Hepatocyte (in vitro differentiated cells): ENCODE measurements at places on chromosomes 3 and 15. TPM values are rescaled to one million over a fixed set of nuclear protein-coding genes. Genes with fewer than 3 reads are reported as not detected.

Gene FAM227B
- 4.5 and 6.1 TPM in 2 replicates for total RNA-seq

DNA sequence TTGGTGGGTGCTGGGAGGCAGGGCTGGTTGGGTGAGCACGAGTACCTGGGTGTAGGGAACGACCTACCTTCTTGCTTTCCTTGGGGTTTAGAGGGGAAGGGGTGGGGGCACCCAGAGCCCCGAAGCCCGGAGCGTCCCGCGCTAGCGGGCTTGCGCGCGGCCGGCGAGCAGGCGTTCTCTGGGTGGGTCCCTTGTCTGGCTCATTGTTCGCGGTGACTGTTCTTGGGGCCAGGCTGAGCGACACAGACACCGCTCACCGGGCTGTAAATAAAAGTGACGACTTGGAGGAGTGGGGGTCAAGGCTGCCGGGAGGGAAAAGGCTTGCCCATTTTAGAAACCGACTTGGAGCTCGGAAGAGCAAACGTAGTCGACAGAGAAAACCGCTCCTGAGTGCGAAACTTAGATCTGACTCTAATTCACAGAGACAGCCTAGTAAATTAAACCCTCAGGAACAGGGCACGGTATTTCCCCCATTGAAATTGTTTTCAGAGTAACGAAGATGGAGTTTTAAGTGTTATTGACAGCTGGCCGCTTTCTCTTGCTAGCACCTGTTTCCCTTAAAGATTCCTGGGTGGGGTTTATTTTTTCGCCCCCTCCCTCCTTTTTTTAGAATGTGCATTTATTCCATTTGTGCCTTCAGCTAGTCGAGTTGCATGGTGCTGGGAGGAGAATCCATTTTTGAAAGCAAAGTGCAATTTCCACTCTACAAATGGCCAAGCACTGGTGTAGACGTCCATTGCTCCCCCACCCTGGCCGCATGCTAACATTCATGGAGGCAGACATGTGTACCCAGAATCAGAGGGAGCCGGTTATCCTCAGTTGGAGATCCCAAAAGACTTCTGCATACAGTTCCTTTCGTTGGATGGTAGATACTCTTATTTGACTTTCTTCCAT, 532.1 kb upstream of the SEMA6D start:
- no peak overlapping the region for H3K27ac ChIP-seq
- H3K4me3 ChIP-seq: peak overlapping the region; percentile 65
- peaks cover 35% of the 10 kb centered on the region for H3K27me3 ChIP-seq
- H3K4me1 ChIP-seq: no peaks in the 10 kb centered on the region

DNA sequence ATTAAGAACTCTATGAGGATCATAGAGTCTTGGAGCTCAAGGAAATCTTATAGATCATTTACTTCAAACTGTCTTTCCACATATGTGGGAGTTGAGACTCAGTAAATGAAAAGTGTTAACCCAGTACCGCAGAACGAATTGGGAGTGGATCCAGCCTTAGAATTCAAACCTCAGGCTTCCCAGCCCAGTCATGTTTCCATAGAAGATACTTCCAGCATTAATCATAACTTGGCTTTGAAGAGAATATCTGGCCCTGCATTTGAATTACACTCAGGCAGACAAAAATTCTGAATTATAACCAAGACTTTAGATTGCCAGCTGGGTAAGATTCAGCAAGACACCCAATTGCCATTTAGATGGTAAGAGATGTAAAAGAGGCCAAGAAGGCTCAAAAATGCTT, 972.0 kb downstream of the TUSC7 start:
- no peaks in the 10 kb centered on the region for H3K4me1 ChIP-seq
- no peak overlapping the region for H3K4me3 ChIP-seq
- no peak for DNase-seq
- H3K27me3 ChIP-seq: no peaks in the 10 kb centered on the region
- no peaks in the 10 kb centered on the region for H3K36me3 ChIP-seq
- H3K27ac ChIP-seq: no peak overlapping the region

GRCh38 chr3:127755305-127755681, 67.0 kb downstream of the MGLL start:
- no peak overlapping the region for H3K27ac ChIP-seq
- H3K4me3 ChIP-seq: no peak overlapping the region
- no peaks in the 10 kb centered on the region for H3K36me3 ChIP-seq
- no peaks in the 10 kb centered on the region for H3K4me1 ChIP-seq
- no peak for DNase-seq

- no peaks in the 10 kb centered on the region for H3K36me3 ChIP-seq
- no peak overlapping the region for H3K4me3 ChIP-seq
- no peaks in the 10 kb centered on the region for H3K4me1 ChIP-seq
- DNase-seq: no peak
- no peaks in the 10 kb centered on the region for H3K27me3 ChIP-seq
These were observed 79.3 kb downstream of the ATG7 start for GRCh38 chr3:11351451-11351850.

DNA sequence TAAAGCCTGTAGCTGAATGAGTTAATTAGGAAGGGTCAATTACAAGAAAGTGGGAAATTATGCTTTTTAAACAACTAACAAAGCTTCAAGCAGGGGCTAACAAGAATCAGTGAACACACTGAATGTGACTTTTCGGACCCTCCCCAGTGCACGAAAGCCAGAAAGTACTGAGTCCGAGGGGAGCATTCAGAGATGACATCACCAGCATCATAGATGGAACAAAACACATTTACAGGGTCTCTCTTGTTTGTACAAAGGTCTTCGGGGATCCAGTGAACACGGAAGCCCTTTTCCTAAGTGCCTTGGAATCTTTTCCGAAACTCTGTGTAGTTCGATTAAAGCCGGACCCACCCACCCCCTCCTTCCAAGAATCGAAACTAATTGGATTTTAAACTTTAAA, 829 bp downstream of the DCP1A start:
- H3K36me3 ChIP-seq: no peaks in the 10 kb centered on the region
- peak overlapping the region; percentile 92 for H3K4me3 ChIP-seq
- peaks cover 20% of the 10 kb centered on the region for H3K4me1 ChIP-seq
- H3K27me3 ChIP-seq: no peaks in the 10 kb centered on the region
- peak overlapping the region; percentile 98 for H3K27ac ChIP-seq
